Activated naive CD8-positive, alpha-beta T cell treated with anti-CD3 and anti-CD28 coated beads, Interleukin-2, amount 10 ng/mL, durations not matched to agents 7 days and 5 days (primary cell): ENCODE measurements at places on chromosomes 5 and 9. TPM values are rescaled to one million over a fixed set of nuclear protein-coding genes. Genes with fewer than 3 reads are reported as not detected.
A peak's percentile ranks its signal among the peaks of the same experiment; 100 is the strongest.

The IFNE gene
- 0.20 TPM for total RNA-seq

The BNC2 gene
- total RNA-seq, result not detected

- H3K36me3 ChIP-seq, result no peaks in the 10 kb centered on the region
- peak overlapping the region; percentile 70 for H3K4me3 ChIP-seq
- DNase-seq, result peak; percentile 47
- H3K27me3 ChIP-seq, result peaks cover 86% of the 10 kb centered on the region
These were observed 488 bp downstream of the COL15A1 start for GRCh38 chr9:98944057-98944733.

The LCN2 gene
- not detected for total RNA-seq

The ARL14EPL gene
- not detected for total RNA-seq

- peaks cover 11% of the 10 kb centered on the region for H3K27me3 ChIP-seq
- no peak for DNase-seq
- H3K36me3 ChIP-seq, result no peaks in the 10 kb centered on the region
- peak overlapping the region; percentile 71 for H3K27ac ChIP-seq
- peak overlapping the region; percentile 54 for H3K4me3 ChIP-seq
- H3K4me1 ChIP-seq, result peaks cover 9% of the 10 kb centered on the region
These were observed 203.4 kb downstream of the MCTP1 start for GRCh38 chr5:95081500-95081960.

The STK10 gene
- 320 TPM for total RNA-seq

The LCN1 gene
- total RNA-seq, result not detected

The IFNA4 gene
- total RNA-seq, result not detected

- H3K36me3 ChIP-seq, result peaks cover 2% of the 10 kb centered on the region
- no peaks in the 10 kb centered on the region for H3K27me3 ChIP-seq
- DNase-seq, result no peak
- no peak overlapping the region for H3K4me3 ChIP-seq
- H3K4me1 ChIP-seq, result no peaks in the 10 kb centered on the region
These were observed 60.2 kb upstream of the DMAC1 start for GRCh38 chr9:7859701-7860334.

The FCN2 gene
- not detected for total RNA-seq

The SGCD gene
- 0.43 TPM for total RNA-seq

GRCh38 chr5:159819591-159820411, 96.5 kb upstream of the ADRA1B start:
- no peak for DNase-seq
- H3K36me3 ChIP-seq, result no peaks in the 10 kb centered on the region
- H3K4me3 ChIP-seq, result no peak overlapping the region
- no peak overlapping the region for H3K27ac ChIP-seq
- no peaks in the 10 kb centered on the region for H3K4me1 ChIP-seq

The ANXA2R gene
- total RNA-seq, result 41.1 TPM

The OGN gene
- not detected for total RNA-seq

- no peak overlapping the region for H3K27ac ChIP-seq
- H3K36me3 ChIP-seq, result no peaks in the 10 kb centered on the region
- peak; percentile 25 for DNase-seq
- H3K4me1 ChIP-seq, result no peaks in the 10 kb centered on the region
- H3K4me3 ChIP-seq, result no peak overlapping the region
- H3K27me3 ChIP-seq, result peaks cover 2% of the 10 kb centered on the region
These were observed 383.5 kb downstream of the TLE4 start for GRCh38 chr9:79955300-79955699.

- no peak overlapping the region for H3K27ac ChIP-seq
- H3K36me3 ChIP-seq, result peaks cover 2% of the 10 kb centered on the region
- H3K27me3 ChIP-seq, result peaks cover 68% of the 10 kb centered on the region
- peaks cover 21% of the 10 kb centered on the region for H3K4me1 ChIP-seq
- no peak overlapping the region for H3K4me3 ChIP-seq
These were observed 2.0 kb downstream of the RHOBTB3 start for GRCh38 chr5:95733107-95733665.

The PIP5K1B gene
- total RNA-seq, result 0.36 TPM

The FOXD4 gene
- total RNA-seq, result 0.22 TPM

DNA sequence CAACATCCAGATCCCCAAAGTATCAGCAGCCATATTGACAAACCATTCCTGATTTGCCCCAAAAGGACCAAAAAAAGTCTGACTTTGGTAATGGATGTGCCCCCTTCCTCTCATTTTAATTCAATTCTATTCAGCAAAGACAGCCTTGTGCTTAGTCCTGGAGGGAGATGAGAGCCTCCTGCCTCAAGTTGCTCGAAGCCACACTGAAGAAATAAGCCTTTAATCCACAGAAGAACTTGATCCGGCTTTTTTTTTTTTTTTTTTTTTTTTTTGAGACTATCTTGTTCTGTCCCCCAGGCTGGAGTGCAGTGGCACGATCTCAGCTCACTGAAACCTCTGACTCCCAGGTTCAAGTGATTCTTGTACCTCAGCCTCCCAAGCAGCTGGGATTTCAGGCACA, 8.4 kb upstream of the PAX5 start:
- DNase-seq, result no peak
- no peak overlapping the region for H3K4me3 ChIP-seq
- H3K36me3 ChIP-seq, result no peaks in the 10 kb centered on the region
- H3K27ac ChIP-seq, result no peak overlapping the region
- peaks cover 2% of the 10 kb centered on the region for H3K4me1 ChIP-seq

DNA sequence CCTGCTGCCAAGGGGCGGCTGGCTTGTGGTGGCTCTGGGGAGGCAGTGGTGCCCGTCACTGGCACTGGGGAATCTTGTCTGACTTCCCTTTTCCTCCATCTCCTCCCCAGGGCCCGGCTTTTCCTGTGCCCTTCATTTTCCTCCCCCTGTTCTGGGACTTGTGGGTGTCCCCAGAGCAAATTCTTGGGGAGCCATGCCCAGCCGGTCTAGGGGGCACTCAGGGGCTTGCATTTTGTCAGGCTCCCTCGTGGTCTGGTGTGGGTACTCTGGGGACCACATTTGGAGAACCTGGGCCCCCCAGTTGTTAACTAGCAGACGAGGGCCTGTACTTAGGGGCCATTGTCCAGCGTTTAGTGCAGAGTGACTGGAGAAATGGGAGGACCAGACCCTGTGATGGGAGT, 105.2 kb upstream of the IER5L start:
- peaks cover 2% of the 10 kb centered on the region for H3K27me3 ChIP-seq
- DNase-seq, result peak; percentile 17
- H3K4me1 ChIP-seq, result no peaks in the 10 kb centered on the region
- H3K36me3 ChIP-seq, result no peaks in the 10 kb centered on the region
- no peak overlapping the region for H3K27ac ChIP-seq

DNA sequence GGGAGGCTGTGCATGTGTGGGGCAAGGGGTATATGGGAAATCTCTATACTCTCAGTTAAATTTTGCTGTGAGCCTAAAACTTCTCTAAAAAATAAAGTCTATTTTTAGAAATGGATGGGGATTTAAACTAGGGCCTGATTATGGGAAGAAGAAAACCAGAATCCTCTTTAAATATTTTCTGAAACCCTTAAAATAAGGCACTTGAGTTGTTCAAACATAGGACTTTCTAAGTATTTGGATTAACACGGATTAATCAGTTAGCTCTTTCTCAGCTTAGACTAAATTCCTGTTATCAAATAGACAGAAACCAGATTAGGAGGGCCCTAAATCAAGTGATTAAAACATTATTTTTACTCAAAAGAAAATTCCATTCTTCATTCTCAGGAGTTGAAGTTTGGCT, 438.4 kb downstream of the EFNA5 start:
- no peak overlapping the region for H3K27ac ChIP-seq
- no peak for DNase-seq
- no peak overlapping the region for H3K4me3 ChIP-seq
- H3K4me1 ChIP-seq, result no peaks in the 10 kb centered on the region

- H3K27me3 ChIP-seq, result peaks cover 10% of the 10 kb centered on the region
- H3K27ac ChIP-seq, result no peak overlapping the region
- no peak overlapping the region for H3K4me3 ChIP-seq
- no peak for DNase-seq
These were observed 95.5 kb downstream of the PDE8B start for GRCh38 chr5:77305956-77306355.

- no peaks in the 10 kb centered on the region for H3K27me3 ChIP-seq
- H3K4me1 ChIP-seq, result no peaks in the 10 kb centered on the region
- H3K36me3 ChIP-seq, result no peaks in the 10 kb centered on the region
These were observed at the start of gene BTNL8 for GRCh38 chr5:180898621-180899246. Gene BTNL8 (plus strand): TSS chr5:180899159. CDS start chr5:180899311, 152 bp downstream.

The SLC4A9 gene
- 0.17 TPM for total RNA-seq

The MYMK gene
- total RNA-seq, result not detected

DNA sequence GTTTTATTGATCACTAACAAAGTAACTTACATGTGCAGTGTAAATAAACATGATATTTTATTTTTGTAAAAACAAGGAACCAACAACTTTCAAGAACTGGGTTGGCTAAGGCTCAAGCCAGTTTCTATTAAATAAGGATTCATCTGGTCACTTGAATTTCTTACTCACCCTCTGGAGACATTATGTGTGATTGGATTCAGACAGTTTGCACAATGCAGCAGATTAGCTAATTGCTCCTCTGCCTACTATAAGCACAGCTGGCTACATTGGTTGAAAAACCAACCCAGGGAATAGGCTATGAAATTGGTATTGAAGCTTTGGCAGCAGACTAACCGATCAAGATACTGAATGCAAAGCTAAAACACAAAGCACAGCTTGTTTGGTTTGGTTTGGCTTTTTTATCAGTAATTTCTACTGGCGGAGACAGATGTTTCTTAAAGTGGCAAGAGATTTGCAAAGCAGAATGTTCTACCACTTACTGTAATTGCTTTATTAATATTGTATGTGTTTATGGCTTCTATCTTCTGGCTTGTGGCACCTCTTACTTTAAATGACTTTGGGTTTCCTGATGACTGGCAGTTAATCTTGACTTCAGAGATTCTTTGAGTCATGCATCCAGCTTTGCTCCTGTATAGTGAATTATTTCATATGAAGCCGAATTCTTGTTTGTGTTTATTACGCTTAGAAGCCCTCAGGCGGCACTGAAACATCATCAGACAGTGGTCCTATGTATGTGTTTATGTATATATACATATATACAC, 231.5 kb downstream of the MPDZ start:
- no peaks in the 10 kb centered on the region for H3K4me1 ChIP-seq
- H3K36me3 ChIP-seq, result no peaks in the 10 kb centered on the region
- no peaks in the 10 kb centered on the region for H3K27me3 ChIP-seq
- no peak overlapping the region for H3K4me3 ChIP-seq
- DNase-seq, result no peak

GRCh38 chr9:88809355-88810161, 181.7 kb upstream of the S1PR3 start:
- no peaks in the 10 kb centered on the region for H3K4me1 ChIP-seq
- H3K27me3 ChIP-seq, result peaks cover 7% of the 10 kb centered on the region
- no peak overlapping the region for H3K27ac ChIP-seq
- no peak for DNase-seq

GRCh38 chr5:78677777-78678668, 29.5 kb upstream of the LHFPL2 start:
- H3K36me3 ChIP-seq, result no peaks in the 10 kb centered on the region
- H3K4me1 ChIP-seq, result no peaks in the 10 kb centered on the region
- no peak overlapping the region for H3K27ac ChIP-seq
- no peak overlapping the region for H3K4me3 ChIP-seq

DNA sequence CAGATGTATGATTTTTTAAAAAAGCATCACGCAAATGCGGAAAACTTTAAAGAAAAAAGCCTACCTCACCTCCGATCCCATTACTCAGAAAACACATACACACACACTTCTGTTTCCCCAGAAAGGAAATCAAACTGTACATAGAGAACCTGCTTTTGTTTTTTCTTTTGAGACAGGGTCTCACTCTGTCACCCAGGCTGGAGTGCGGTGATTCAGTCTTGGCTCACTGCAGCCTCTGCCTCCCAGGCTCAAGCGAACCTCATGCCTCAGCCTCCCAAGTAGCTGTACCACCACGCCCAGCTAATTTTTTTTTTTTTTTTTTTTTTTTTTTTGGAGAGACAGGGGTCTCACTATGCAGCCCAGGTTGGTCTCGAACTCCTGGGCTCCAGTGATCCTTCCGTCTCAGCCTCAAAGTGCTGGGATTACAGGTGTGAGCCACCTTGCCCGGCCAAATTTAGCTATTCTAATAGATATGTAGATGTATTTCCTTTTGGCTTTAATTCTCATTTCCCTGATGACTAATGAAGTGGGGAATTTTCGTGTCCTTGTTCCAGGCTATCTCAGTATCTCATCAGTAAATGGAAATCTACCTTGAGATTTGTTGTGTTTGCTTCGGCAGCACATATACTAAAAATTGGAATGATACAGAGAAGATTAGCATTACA, 25.7 kb upstream of the EEIG1 start:
- H3K27me3 ChIP-seq, result no peaks in the 10 kb centered on the region
- H3K27ac ChIP-seq, result peak overlapping the region; percentile 73
- peak overlapping the region; percentile 55 for H3K4me3 ChIP-seq
- peaks cover 33% of the 10 kb centered on the region for H3K4me1 ChIP-seq
- DNase-seq, result no peak
- peaks cover 5% of the 10 kb centered on the region for H3K36me3 ChIP-seq

- H3K27me3 ChIP-seq, result peaks cover 10% of the 10 kb centered on the region
- no peak overlapping the region for H3K27ac ChIP-seq
- no peak for DNase-seq
- H3K4me1 ChIP-seq, result peaks cover 17% of the 10 kb centered on the region
- no peaks in the 10 kb centered on the region for H3K36me3 ChIP-seq
These were observed 118.6 kb downstream of the ARRDC3 start for GRCh38 chr5:91264311-91265051.

The ZNF462 gene
- total RNA-seq, result 0.94 TPM

The FGD3 gene
- total RNA-seq, result 161 TPM

The MROH2B gene
- not detected for total RNA-seq

DNA sequence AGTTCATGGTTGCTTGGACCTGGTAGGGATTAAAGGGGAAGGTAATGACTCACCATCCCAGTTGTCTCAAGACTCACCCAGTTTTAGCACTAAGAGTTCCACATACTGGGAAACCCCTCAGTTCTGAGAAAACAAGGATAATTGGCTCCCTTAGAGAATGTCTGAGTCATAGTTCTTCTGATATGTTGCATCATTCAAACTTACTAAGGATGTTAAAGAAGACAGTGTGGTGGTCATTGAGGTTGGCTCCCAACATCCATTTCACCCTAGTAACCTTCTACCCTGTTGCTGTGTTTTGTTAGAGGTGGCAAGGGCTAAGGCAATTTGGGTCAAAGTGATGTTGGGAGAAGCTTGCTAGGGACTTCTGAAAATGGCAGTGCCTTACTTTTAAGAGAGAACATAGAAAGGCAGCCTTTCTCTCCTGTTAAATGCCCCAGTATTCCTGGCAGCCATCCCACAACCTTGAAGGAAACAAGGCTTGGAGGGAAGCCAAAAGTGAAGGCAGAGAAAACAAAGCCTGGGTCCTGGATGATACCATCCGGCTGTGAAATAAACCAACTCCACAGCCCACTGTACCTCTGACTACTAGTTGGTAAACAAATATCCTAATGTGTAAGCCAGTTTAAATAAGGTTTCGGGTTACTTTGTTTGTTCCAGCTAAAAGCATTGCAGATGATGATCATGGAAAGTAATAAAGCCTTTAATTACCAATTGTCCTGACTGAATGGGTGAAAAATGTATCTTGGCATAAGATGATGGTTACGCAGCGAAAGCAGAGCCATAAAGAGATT, 80.4 kb upstream of the ADAMTSL1 start:
- no peaks in the 10 kb centered on the region for H3K27me3 ChIP-seq
- H3K4me3 ChIP-seq, result no peak overlapping the region
